Activated T-helper 17 cell treated with anti-CD3 and anti-CD28 coated beads, Interleukin-2, amount 50 U/mL, for 72 hours (primary cell): ENCODE measurements at places on chromosomes 4 and X.

GRCh38 chr4:4419896-4420295 lies 33.0 kb downstream of the NSG1 start:
- no peak for ATAC-seq

DNA sequence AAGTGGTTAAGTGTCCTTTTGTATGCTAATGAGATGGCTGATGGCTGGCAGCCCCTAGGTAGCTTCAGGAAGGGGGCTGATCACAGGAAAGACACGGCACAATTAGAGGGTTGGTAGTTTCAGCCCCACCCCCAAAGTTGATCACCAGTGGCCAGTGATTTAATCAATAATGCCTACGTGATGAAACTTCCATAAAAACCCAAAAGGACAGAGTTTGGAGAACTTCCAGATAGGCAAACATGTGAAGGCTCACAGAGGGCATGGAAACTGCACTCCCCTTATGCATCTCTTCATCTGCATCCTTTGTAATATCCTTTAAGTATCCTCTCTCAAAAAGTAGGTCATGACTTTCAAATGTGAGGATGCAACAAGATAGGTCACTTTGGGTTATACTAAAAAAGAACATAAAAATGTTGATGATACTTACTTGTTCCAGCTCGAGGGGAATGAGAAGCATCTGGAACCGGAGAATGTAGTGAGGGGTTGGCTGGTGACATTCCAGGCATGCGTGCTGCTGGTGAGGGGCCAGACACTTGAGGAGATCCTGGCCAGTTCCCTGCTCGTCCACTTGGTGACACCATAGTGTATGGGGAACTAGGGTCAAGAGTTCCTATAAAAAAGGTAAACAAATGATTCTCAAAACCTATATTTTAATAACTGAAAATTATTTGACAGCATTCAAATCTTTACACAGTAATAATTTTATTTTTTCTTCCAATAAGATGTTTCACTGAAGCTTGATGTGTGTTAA lies 16.7 kb upstream of the CXorf38 start:
- ATAC-seq: no peak

- no peak for ATAC-seq
These were observed 107.2 kb downstream of the TRIML1 start for GRCh38 chr4:188246488-188246887.

DNA sequence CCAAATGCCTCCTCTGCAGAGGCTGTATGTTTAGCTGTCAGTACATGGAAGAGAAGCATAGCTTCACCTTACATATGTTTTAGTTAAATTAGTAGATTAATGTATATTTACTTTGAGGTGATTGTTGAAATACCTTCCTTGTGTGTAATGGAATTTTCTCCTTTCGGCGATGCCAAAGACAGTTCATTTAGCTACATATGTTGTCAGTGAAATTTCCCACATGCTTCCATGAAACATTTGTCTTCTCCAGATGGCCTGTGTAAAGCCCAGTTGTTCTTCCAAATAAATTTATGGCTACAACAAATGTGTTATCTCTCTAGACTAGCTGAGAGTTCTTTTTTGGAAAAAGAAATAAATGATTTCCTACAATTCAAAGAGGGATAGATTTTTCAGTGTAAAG lies 95.2 kb downstream of the GPAT3 start:
- ATAC-seq: no peak

DNA sequence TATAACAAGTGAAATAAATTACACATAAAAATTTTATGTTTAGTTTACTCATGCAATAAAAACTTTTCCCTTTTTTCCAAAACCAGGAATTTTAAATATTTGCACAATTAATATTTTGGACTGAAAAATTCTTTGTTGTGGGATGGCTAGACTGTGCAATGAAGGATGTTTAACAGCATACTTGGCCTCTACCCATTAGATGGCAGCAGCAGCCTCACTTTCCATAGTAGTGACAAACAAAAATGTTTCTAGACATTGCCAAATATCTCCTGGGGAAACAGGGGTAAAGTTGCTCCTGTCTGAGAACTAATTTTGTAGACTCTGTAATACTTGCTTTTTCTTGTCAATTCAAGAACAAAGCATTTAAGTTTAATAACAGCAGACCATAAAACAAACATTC lies 49.8 kb downstream of the SCLT1 start:
- ATAC-seq: no peak

DNA sequence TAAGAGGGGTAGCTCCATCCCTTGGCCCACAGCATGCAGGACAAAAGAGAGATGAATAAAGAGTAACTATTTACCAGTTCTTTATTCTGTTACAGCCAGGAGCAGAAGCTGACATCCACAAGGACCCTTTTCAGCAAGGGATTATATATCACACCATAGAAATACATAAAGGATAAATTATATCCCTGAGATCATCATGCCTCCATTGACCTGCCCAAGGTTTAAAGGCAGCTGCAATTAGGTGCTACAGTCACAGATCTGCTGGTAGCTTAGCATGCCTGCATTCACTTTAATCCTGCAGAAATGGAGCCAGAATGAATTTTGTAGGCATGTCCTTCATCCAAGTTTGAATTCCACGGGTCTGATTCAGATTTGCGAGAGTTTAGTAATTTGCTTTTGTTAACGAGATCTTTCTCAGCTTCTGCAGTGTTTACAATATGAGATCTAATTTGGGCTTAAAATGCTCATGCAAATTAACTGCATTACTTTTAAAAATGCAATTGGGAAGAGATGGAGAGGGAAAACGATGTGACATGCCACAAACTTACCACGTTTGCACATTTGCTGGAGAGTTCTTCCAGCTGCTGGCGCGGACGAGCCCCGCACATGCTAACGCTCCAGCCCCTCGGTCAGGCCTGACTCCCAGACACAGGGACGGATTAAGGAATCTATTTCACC lies 327.0 kb upstream of the NOCT start:
- ATAC-seq: no peak

DNA sequence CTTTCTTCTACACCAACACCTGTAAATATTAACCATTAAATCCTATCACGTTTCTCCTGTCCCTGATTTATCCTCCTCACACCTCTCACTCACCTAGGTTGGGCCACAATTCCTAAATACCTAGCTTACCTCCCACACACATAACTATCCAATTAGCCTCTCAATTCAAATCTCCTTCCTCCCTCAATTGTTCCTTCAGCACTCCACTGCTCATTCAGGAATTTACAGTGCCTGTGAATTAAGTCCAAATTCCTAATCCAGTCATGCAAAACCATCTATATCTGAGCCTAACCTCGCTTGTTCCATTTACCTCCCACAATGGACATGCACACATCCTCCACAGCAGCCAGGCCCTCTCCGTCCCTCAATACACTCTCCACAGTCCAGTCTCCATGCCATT lies 17.5 kb downstream of the ANXA5 start:
- ATAC-seq: no peak
